ENCODE measurements at places on chromosomes 12 and 14. TPM values are rescaled to one million over a fixed set of nuclear protein-coding genes. Genes with fewer than 3 reads are reported as not detected.

- DNase-seq = no peak
These were observed 3.0 kb downstream of the SETD1B start for GRCh38 chr12:121806546-121807423.

DNA sequence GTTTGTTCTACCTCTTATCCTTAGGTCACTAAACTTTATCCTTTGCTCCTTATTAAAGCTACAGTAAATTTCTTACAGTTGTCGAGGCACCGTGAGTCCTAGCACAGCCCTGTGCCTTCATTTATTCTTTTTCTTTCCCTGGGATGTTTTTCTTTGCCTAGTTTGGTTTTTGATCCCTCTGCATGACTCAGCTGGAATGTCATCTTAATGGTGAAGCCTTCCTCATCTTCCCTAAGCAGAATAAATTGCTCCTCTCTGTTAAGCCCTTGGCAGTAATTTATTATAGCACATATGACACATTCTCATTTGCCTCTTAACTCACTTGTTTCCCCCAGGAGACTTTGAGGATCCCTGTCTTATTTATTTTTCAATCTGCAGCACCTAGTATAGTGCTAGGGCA, 16.6 kb downstream of the ACTR10 start:
- DNase-seq = no peak

- DNase-seq = no peak
These were observed 189.1 kb downstream of the ZFP36L1 start for GRCh38 chr14:68603533-68604360.

- no peak for DNase-seq
These were observed 62.5 kb downstream of the SLC38A6 start for GRCh38 chr14:61043506-61043905.

DNA sequence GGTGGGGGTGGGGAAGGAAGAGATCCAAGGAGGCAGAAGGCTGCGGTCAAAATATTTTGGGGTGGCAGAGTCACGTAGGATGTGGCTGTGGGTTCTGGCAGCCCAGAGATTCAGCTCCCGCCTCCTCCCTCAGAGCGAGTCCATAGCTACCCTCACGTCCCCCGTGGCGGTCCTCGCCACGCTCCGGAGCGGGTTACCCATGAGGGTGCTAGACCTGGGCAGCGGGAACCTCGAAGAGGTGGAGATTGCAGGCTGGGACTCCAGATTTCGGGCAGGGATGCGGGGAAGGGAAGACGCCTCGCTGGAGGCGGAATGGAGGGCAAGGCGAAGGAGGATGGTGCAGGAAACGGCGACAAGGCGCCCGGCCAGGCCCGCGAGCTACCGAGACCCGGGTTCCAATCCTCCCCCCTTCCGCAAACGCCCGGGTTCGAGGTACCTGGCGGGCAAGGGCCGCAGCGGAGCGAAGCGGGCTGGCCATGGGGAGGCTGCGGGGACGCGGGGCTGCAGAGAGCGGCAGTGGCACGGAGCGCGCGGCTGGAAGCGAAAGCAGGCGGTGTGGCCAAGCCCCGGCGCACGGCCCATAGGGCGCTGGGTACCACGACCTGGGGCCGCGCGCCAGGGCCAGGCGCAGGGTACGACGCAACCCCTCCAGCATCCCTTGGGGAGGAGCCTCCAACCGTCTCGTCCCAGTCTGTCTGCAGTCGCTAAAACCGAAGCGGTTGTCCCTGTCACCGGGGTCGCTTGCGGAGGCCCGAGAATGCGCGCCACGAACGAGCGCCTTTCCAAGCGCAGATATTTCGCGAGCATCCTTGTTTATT, 46.2 kb downstream of the BCAT1 start:
- peak; percentile 41 for DNase-seq

DNA sequence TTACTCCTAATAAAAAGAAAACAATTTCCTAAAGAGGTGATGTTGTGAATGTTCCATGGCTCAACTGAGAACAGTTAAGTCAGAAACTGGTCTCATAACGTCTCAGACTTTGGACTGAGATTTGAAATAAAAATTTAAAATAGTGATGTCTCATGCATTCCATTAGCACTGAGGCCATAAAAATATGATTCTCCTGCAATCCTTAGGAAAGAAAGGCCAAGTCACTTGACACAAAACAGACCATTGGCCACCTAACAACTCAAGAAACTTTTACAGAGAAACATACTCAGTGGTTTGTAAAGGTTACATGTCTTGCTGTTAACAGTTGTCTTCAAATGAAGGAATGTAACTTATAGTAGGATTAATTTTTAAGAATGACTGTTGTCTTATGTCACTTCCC, 58.1 kb downstream of the STAB2 start:
- no peak for DNase-seq

DNA sequence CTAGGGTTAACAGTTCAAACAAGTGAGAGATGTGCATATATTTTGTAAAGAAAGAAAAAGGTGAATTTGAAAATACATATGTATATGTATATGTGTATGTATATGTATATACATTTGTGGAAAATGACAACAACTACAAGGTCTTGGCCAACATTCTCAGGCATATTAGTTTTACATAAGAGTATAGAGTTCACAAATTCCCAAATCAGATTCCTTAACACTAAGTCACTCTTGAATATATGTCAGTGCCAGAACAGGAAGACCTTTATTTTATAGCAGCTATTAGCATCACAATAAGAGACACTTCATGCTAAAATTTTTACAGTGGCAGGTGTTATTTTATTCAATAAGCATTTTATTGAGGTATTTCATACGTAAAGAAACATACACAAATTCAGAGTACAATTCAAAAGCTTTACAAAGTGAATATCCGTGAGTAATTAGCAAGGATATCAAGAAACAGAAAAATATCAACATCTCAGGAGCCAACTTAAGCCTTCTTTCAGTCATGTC, 179.7 kb downstream of the SLC6A15 start:
- no peak for DNase-seq

- DNase-seq = no peak
These were observed 9.9 kb downstream of the PTPRR start for GRCh38 chr12:70910666-70911065.

DNA sequence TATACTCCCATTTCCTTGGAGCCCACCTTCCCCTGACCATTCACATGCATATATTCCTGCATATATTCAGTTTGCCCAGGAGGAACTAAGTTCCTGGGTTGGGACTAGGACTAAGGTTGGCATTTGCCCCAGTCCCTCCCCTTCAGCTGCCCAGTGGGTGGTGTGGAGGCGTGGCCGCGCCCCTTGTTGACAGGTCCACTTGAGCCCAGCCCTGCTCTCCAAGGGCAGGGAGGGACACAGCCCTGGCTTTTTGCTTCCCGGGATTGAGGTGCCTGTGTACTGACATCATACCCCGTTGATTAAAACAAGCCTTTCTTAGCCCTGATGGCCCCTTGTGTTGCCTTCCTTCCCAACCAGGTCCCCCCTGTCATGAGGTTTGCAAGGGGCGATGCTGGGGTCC, 7.3 kb downstream of the ERBB3 start:
- DNase-seq = peak; percentile 42

GRCh38 chr12:66428261-66428660, 126.0 kb downstream of the HELB start:
- DNase-seq = no peak

GRCh38 chr14:67242168-67242420, 859 bp downstream of the PALS1 start:
- no peak for DNase-seq

DNA sequence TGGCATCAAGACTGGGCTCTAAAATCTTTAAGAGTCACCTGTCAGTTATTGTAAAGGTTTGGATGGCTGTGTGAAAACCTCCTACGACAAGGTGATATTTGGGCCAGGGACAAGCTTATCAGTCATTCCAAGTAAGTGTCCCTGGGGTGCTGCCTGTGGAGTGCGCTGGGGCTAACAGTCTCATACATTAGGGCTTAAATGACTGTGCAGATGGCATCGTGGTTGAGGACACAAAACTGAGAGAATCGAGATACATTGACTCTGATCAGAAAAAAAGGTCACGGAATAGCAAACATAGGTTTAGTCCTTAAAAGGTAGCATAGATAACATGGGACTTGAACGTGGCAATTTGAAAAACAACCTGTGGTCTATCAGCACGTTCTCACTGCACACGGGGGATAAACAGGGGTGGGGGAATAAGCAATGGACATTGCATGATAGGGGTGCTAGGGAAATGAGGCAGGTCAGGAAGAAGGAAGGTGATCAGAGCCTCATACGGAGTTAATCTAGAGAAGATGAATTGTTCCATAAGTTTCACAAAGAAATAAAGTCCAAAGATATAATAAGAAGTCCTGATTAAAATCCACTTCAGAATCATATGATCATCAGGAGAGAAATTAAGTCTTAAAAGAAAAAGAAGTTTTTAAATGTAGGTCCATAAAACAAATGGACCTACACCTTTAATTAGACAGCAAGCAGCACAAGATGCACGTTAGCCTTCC, 100.3 kb downstream of the DAD1 start:
- no peak for DNase-seq

DNA sequence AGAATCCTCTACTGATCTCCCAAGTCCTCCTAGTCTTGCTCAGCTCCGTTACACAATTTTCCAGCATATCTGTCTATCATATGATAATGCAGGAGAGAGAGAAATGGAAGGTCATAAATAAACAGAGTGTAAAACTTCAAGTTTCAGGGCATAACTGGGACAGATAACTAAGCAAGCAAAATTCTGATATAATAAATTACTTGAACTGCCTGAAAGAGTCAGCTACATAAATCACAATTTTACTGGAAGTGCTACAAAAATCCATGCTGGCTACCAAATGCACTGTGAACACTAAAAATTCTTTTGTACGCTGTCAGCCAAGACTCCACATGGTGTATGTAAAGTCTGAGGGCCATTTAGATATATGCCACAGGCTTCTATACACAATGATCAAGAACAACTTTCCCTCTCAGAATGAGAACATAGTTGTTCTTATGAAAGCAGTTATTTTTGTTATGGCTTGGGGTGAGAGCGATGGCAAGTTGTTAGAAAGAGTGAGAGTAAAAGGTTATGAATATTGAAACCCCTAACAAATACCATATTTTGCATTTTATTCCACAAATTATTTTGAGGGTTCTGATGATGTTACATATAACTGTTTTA, 41.1 kb downstream of the GRIP1 start:
- DNase-seq = peak; percentile 23

- no peak for DNase-seq
These were observed 67.8 kb downstream of the PELI2 start for GRCh38 chr14:56185992-56186391.

GRCh38 chr12:12784911-12785814, at the start of gene APOLD1:
Gene APOLD1 (plus strand): TSS chr12:12785659. CDS start chr12:12785692, 33 bp downstream.
- DNase-seq = peak; percentile 52

GRCh38 chr14:36519431-36520321, at the start of gene NKX2-1:
Gene NKX2-1 (minus strand): TSS chr14:36520232. CDS start chr14:36520129, 103 bp downstream.
- peak; percentile 80 for DNase-seq

DNA sequence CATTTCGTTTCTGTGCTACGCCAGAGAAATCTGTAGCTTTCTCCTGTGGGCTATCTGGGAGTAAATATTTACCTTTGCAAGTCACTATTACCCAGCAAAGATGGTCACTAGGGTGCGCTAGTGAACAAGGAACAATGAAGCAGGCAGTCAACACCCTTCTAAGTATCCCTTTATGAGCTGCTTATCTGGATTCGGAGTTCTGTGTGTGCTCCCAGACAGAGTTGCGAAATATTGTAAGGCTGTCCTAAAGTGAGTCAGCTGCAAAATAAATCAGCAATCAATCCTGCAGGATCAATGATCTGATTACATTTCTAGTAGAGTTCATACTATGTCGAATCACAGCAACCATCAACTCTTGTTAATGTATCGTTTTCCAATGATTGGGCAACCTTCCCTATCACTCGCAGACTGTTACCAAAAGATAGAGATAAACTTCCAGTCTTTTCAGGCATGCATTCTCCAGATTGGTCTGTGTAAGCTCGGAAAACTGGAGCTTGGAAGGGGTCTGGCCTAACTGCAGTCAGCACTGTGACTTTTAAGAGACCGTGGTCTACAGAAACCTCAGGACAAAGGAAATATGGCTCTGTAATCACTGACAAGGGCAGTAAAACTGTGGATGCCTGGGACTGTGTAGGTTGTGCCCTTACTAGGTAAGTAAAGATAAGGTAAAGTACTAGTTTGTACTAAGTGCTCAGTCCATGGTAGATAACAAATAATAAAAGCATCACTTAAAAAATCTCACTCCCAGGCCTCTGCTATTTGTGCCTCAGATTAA, 133.5 kb downstream of the KCNK10 start:
- peak; percentile 82 for DNase-seq

GRCh38 chr14:61388976-61389576, 67.7 kb downstream of the PRKCH start:
- DNase-seq = no peak

DNA sequence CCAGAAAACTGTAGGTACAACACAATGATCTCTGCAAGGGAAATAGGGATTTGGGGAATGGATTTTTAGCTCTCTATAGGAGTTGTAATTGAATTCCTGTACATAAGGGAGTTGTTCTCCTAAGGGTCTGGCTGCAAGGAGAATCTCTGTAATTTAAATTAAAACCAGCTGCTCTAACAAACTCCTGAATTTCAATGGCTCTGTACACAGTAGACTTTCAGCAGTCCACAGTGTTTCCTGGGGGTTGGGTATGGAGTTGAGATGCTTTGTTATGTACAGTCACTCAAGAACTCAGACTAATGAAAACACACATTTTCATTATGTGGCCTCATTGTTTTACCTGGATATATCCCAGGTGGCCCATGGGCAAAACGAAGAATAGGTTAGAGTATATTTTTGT, 93.2 kb downstream of the NAV3 start:
- DNase-seq = no peak

GRCh38 chr12:65123435-65124063, 2.4 kb upstream of the WIF1 start:
- peak; percentile 77 for DNase-seq

The CNPY2 gene
- 153 TPM for polyA plus RNA-seq

The CACNA2D4 gene
- polyA plus RNA-seq = 11.7 TPM

The ADAM21 gene
- not detected for polyA plus RNA-seq

The MYH6 gene
- 0.25 TPM for polyA plus RNA-seq

The TSPAN9 gene
- 23.0 TPM for polyA plus RNA-seq

The AQP2 gene
- polyA plus RNA-seq = not detected

The TBC1D30 gene
- 3.3 TPM for polyA plus RNA-seq

The NAV3 gene
- 3.5 TPM for polyA plus RNA-seq

The TTC9 gene
- 6.9 TPM for polyA plus RNA-seq

The SLC7A7 gene
- 31.2 TPM for polyA plus RNA-seq

The CCDC177 gene
- not detected for polyA plus RNA-seq

The PARP11 gene
- polyA plus RNA-seq = 2.7 TPM

The TECPR2 gene
- polyA plus RNA-seq = 14.5 TPM

The IL31 gene
- not detected for polyA plus RNA-seq

All from lung (tissue), 17 donors.